ENCODE measurements at places on chromosomes 3 and 15.

DNA sequence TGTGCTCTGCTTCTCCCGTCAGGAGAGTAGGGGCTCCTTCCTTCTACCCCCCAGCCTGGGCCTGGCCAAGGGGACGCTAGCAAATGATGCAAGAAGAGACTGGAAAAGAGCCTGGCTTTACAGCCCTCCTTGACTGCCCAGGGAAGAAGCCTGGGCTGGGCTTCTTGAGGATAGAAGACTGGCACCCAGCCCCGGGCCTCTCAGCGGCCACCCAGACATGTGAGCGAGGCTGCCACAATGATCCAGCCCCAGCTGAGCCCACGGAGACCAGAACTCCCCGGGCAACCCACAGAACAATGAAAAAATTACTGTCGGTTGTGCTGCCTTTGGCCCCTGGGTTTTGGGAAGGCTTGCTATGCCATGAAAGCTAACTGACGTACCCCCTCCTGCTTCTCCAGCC lies 100.6 kb upstream of the PRR20G start:
- no peak for DNase-seq

DNA sequence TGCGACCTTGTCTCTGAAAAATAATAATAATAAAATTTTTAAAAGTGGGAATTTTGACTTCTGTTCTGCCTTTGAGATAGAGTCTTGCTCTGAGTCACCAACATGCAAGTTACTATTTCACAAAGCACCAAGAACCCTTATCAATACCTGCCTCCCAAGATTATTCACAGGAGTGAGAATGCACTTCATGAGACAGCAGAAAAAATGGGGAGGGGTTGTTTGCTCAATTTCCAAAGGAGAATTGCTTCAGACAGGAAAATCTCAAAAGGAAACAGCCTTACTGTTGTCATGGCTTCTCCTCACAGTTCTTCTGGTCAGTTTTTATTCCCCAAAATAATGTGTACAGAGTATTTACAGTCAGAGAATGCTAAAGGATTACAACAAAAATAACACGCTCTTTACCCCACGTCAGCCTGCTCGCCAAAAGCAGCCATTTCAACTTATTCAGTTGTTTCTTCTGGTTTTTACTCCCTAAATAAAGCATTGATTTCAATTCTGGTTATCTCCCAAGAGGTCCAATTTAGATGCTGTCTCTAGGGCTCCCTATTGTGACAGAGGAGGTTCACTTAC lies 89.0 kb downstream of the PPCDC start:
- DNase-seq = no peak

DNA sequence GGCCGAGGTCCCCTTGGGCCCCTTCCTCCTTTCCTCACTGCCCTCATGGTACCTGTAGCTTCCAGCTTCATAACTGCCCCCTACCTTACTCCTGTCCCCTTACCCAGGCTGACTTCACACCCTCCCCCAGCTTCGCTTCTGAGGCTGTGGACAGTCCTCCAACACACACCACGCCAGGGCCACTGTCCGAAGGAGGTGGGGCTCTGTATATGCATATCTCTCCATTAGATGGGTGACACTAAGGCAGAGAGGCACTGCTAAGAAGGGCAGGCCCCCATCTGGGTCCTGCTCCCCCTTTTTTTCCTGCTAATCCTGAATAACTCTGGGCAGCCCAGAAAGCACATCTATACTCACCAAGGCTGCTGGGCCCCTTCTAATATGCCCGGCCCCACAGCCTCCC lies 1.0 kb upstream of the COL7A1 start:
- no peak for DNase-seq

- DNase-seq = no peak
Observed at GRCh38 chr3:53320697-53321096, 26.6 kb downstream of the DCP1A start.

GRCh38 chr15:99431661-99432091 lies 134.1 kb upstream of the MEF2A start:
- no peak for DNase-seq

DNA sequence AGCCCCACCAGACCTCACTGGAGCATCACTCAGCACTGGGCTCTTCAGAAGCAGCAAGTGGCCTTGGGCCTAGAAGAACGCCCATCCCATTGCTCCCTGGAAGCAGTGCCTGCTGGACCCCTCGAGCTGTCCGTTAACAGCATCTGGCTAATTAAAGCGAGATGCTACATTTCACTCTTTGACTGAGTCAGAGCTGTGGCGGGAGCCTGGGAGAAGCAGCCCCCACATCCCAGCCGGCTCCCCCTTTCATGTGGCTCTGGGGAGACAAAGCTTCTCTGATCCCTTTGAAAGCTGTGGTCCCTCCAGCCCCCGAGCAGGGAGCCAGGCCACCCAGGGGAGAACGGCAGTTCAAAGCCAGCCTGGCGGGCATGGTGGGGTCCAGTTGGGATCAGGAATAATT lies 103.7 kb downstream of the MEGF11 start:
- no peak for DNase-seq

- DNase-seq = no peak
Observed at GRCh38 chr3:1404270-1404962, 311.6 kb downstream of the CNTN6 start.

- DNase-seq = no peak
Observed at GRCh38 chr3:177618873-177619733, 421.8 kb upstream of the TBL1XR1 start.

GRCh38 chr15:77808075-77808474 lies 175.4 kb upstream of the LINGO1 start:
- DNase-seq = no peak
